ENCODE measurements at places on chromosomes 13 and 19.

DNA sequence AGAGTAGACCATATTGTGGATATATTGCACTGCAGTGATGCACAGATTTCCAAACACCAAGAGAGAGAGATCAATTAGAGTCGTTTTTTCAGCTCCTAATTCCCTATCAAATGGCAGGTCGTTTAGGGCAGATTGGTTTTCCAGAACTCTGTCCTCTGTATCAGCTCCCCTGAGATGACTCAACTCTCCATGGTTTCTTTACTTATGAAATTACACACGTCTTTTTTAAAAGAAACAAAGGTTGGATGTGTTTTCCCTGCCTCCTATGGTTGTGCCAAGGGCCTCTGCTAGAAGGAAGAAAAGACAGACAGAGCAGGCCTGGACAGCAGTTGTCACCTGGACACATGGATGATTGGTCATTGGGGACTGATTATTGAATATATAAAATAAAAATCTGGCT, 478.1 kb upstream of the NBEA start:
- DNase-seq: no peak

- peak; percentile 33 for DNase-seq
These were observed 32.8 kb downstream of the ATP11A start for GRCh38 chr13:112722433-112723263.

- DNase-seq: no peak
These were observed 44.3 kb downstream of the SPRY2 start for GRCh38 chr13:80296638-80297037.

DNA sequence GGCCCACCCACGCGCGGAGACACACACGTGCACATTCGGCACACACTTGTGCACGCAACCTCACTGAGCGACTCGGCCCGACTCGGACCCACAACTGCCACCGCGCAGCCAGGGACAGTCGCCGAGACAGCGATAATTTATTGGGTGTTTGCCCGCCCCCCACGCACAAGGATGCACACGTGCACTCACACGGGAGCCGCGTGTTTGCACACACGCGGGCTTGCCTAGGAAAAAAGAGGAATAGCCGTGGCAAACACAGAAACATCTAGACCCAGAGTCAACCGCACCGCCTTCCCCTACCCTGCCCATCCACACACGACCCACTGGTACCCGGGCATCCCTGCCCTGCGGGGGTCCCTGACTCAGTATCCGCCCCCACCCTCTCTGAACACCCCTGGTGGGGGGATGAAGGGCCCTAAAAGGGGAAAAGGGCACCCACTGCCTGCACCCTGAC, 1.1 kb upstream of the SSBP4 start:
- DNase-seq: no peak

- no peak for DNase-seq
These were observed 188.6 kb downstream of the TEX29 start for GRCh38 chr13:111508902-111509509.

GRCh38 chr13:31067416-31068118, 94.1 kb downstream of the HSPH1 start:
- no peak for DNase-seq

DNA sequence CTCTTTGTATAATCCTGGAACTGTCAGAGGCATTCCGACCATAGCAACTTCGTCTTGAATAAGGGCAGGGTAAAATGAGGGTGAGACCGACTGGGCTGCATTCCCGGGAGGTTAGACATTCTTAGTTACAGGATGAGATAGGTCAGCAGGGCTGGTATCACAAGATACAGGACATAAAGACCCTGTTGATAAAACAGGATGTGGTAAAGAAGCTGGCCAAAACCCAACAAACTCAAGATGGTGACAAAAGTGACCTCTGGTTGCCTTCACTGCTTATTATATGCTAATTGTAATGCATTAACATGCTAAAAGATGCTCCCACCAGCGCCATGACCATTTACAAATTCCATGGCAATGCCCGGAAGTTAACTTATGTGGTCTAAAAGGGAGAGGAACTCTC, 27.7 kb upstream of the MBNL2 start:
- DNase-seq: no peak

DNA sequence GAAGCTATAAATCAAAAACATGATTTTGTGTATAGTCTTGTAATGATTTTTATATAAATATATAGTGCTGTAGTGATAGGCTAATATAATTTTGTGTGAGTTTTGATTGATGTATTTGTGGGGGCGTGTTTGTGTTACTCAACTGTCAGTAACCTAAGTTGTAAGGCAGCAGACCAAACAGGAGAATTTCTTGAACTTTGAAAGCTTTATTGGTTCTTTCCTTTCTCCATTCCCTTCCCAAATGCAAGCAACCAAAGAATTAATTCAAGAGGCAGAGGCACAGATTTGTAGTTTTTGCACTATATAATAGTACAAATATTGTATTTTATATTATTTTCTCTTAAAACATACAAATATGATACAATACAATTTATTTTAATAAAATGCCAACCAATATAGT, 109.6 kb downstream of the FLT1 start:
- DNase-seq: no peak

DNA sequence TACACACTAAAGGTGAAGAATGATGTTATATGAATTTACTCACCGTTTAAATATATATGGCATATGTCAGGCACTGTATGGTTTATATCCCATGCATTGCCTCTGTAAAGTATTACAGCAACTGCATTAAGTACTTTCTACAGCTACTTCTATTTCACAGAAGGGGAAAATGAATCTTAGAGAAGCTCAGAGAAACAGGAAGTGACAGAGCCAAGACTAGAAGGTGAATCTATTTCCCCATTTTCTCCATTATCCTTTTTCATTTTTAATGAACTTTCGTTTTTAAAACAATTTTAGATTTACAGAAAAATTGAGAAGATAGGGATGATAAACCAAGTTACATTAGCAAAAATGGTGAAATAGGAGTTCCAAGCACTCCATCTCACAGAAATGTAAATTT, 863.3 kb downstream of the UQCRFS1 start:
- no peak for DNase-seq

- no peak for DNase-seq
These were observed 10.8 kb downstream of the NFKBID start for GRCh38 chr19:35889370-35890112.

DNA sequence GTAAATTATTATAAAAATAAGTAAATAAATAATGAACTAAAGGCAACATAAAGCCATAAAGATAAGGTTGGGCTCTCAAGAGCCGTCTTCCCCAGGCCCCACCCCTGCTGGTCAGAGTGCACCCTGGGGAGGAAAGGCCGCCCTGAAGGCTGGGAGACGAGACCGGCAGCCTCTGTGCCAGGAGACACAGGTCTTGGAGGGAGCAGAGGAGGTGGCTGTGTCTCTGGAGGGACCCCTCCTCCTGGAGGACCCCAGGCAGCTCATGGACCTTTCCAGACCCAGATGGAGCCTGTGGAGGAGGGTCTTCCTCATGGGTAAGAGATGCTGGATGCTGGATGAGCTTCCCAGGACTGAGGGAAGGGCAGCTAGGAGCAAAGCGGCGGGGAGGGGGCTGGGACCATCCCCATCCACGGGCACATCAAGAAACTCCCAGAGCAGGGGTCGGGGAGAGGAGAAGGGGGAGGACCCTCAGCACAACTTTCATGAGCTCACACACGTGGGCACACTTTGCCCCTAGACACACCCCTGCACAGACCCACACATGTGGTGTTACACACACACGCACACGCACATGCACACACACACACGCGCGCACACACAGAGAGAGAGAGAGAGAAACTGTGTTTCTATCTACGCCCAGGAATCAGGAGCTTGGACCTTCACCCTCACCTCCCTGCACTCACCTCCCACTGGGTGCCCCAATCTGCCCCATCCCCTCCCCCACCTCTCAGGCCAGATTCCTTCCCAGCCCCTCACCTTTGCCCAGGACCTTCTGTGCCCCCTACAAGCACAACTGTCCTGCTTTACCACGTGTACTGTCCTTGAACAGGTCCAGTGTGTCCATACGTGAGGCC, at the start of gene CEACAM18:
Gene CEACAM18 (plus strand): TSS at position 159 of the 854 bp plus-strand sequence.
- no peak for DNase-seq

- no peak for DNase-seq
These were observed 592 bp downstream of the CLPTM1 start for GRCh38 chr19:44955505-44956439.

DNA sequence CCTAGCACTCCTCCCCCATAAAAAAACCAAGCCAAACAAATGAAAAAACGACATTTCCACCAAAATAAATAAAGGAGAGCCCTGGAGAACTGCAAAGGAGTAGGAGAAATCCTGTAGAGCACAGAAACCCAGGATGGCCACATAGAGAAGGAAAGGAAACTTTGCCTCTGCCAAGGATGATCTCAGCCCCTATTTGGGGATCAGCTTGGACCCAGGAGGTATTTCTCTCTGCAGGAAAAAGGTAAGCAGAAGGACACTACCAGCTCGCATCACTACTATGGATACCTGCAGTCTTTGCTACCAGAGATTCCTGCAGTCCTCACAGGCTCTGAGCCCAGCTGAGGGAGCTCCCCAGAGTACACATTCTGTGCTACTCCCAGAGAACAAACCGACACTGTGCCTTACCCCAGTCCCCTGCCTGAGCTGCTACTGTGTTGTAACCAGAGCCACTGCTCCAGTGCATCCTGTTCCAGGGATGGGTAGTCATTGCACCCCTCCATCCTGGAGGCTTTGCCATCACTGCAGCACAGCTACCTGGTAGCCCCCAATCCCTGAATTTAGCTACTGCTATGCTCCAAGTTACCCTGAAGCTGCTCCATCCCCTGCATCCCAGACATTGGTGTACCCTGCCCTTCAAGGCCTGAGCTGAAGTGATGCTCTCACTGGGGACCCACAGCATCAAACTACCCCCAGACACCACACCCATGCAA, 41.7 kb downstream of the VWA8 start:
- DNase-seq: no peak

- no peak for DNase-seq
These were observed 716 bp downstream of the ZNF573 start for GRCh38 chr19:37778613-37779126.

GRCh38 chr19:862581-863314, 3.3 kb downstream of the CFD start:
- no peak for DNase-seq

DNA sequence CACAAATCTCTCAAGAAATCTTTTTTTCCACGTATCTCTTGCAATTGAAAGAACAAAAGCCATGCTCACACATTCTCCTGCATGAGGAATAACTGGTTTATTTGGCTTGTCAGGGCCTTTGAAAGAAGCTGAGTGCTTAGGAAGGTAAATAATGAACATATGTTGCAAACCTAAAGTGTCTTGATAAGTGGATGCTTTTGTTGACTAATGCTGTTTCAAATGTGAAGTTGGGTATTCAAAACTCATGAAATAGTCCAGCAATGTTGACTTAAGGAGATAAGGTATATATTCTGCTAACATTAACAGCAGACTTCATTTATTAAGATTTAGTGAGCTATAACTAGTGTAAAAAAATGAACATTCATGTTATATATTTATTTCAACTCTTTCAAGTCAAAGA, 1792.7 kb upstream of the MIR17HG start:
- DNase-seq: no peak

- DNase-seq: no peak
These were observed 46.8 kb downstream of the LATS2 start for GRCh38 chr13:21014502-21015170.

DNA sequence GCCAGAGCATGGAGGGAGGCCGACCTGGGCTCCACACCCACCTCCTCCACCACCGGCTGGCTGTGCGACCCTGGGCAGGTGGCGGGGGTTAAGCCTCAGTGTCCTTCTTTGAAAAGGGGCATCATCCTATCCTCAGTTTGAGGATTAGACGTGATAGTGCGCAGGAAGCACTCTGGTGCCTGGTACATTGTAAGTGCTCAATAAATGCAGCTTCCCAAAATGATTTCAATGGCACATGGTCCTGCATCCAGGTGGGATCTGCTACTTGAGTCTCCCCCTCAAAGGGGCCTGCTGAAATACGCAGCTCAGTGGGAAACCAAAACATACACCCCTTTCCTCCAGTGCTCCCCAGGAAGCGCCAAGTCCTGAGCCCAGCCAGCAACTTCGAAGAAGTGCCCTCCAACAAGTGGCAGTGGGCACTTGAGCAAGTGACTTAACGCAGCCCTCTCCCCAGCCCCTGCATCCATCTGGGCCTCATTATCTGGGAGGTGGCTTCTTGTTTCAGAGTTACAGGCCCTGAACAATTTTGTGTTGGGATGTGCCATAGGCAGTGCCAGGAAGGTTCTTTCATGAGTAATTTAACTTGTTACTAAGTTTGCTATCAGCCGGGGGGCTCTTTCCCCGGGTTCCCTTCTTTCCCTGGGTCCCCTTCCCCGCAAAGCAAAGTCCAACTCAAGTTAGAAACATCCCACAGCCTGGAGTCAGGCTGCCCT, 17.9 kb downstream of the ACTN4 start:
- no peak for DNase-seq

DNA sequence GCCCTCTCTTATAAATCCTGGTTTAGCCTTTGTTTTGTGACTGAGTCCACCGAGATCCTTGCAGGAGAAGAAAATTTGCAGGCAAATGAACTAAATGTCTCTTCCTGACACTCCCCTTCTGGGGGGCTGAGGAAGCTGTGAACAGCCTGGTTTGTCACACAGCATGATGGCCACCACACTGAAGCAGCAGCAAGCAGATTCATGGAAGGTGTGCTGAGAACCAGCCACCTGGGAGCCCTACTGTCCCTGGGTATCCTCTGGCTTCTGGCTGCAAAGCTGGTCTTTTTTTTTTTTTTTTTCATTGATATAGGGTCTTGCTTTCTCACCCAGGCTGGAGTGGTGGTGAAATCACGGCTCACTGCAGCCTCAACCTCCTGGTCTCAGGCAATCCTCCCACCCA, 11.2 kb downstream of the MRPS12 start:
- no peak for DNase-seq

- no peak for DNase-seq
These were observed 826 bp upstream of the BSG start for GRCh38 chr19:571566-571974.

- DNase-seq: no peak
These were observed 100.2 kb upstream of the MBNL2 start for GRCh38 chr13:97121894-97122293.

GRCh38 chr13:40429706-40430545, 236.5 kb downstream of the FOXO1 start:
- DNase-seq: no peak

DNA sequence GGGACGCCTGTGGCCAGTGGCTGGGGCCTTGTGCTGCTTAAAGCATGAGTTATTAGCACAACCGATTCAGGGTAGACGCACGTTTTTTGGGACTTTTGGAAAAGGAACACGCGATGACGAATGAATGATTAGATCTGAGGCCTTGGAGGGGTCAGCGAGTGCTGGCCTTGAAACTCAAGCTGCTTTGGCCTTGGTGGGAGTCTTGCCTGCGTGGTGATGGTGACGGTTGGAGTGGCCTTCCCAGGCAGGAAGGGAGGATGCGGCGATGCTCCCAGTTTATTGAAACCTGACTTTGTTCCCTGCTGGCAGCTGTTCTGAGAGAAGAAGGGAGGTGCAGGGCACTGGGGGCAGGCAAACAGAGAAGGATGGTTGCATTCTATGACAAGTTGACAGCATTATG, 63.1 kb upstream of the RNF113B start:
- no peak for DNase-seq
